Dermis microvascular lymphatic vessel endothelial cell (primary cell): ENCODE measurements at places on chromosomes 4 and X. TPM values are rescaled to one million over a fixed set of nuclear protein-coding genes. Genes with fewer than 3 reads are reported as not detected.

- DNase-seq = peak; percentile 12
Measured at GRCh38 chr4:98652996-98653395, 5.4 kb downstream of the TSPAN5 start.

GRCh38 chrX:53281321-53281822 is at the start of gene IQSEC2:
Gene IQSEC2, minus strand, starts transcription at chrX:53281584.
- DNase-seq = peak; percentile 58

DNA sequence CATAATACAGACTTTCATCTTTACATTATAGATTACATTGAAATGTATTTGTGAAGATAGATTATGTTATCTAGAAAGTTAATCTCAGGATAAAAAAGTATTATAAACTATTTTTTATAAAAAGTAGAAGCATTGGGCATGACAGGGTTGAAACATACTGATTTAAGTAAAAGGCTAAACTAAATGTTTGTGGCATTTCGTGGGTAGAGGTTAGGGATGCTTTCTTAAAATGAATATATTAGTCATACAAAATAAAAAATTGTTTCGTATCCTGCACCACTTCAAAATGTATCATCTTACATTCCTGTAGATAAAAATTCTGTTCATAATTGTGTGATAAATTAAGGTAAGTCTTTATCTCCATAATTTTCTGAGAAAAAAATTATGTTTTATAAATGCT is 603.6 kb downstream of the SPRY1 start:
- DNase-seq = no peak

GRCh38 chrX:153602601-153603000 is 3.7 kb upstream of the CCNQ start:
- no peak for DNase-seq

DNA sequence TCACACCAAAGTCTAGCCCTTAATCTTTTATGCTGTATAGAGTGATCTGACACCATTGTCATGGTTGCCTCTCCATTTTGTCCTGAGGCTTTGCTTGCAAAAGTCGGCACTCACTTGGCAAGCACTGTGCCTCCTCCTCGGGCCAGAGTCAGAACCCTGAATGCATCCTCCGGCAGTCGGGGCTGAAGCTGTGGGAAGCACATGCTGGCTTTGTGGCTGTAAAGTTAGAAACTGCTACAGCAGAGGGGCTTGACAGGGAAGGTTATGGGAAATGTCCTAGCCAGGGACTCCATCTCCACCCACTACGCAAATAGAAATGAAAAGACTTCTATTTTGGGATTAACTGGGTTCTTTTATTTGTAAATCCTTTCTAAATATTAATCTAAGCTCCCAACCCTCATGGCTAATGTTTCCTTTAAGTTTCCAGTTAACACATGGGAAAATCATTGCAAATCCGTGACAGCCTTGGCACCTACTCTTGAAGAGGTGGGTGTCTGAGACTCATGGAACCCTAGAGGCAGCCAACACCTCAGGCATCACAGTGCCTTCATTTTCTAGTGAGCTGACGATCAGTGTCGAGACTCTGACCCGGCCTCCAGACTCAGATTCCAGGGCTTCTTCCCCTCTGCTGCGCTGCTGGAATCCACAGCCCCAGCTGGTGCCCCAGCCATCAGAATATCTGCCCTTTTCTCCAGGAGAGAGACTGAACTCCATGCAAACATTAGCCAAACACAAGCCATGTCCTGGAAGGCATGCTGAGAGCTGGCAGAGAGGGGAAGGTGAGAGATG is 7.9 kb upstream of the CLDN24 start:
- DNase-seq = no peak

EDNRA gene
- 0.38 TPM in 1 of 2 replicates, not detected in the other for total RNA-seq

GRCh38 chr4:184851200-184851541 is 25.4 kb upstream of the ACSL1 start:
- no peak for DNase-seq

DNA sequence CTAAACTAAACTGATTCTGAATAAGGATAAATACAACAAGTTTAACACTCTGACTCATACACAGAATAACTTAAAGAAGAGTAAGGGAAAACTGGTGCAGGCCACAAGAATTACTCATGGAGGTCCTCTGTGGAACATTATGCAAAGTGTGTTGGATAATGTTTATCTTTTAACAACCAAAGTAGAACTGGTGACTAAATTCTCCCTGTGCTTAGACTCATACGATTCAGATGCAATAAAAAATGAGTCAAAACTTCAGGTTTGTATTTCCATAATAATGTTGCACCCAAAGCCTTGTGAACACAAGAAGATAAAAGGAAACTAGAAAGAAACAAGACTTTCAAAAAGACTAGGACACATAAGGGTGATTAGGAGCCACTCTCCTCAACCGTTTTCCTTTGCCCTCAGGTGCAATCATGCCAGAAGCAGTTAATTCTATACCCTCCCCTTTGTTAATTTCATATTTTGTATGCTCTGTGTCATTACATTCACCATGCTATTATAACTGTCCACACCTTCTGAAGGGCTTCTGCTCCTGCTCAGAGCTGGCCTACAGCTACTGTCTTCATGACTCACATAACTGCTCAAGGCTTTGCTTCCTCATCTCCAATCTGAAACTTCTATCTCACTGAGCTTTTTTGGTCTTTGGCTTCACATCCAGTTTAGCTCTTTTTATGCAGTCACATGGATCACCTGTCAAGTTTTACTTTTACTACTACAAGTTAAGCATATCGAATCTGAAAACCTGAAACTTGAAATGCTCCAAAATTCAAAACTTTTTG is 60.2 kb downstream of the KCNIP4 start:
- DNase-seq = no peak

DNA sequence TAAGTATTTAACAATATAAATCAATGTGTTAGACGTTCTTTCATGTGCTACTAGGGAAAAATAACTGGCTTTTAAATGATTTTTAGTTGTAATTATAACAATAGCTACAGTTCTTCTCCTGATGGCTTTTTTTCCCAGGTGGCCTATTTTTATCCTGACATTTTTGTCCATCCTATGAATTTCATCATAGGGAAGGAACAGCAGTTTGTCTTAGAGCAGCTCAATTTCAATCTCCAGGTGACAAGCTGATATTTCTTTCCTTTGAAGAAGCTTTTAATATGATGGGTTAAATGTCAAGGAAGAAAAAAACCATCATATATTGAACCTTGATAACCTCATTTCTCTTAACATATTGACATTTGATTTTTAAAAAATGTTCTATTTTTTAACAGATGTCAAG is 163.0 kb upstream of the AGA start:
- no peak for DNase-seq

IL1RAPL1 gene
- total RNA-seq = under 0.01 TPM in 2 replicates

- no peak for DNase-seq
Measured at GRCh38 chr4:186948361-186949242, 224.9 kb upstream of the FAT1 start.

DNA sequence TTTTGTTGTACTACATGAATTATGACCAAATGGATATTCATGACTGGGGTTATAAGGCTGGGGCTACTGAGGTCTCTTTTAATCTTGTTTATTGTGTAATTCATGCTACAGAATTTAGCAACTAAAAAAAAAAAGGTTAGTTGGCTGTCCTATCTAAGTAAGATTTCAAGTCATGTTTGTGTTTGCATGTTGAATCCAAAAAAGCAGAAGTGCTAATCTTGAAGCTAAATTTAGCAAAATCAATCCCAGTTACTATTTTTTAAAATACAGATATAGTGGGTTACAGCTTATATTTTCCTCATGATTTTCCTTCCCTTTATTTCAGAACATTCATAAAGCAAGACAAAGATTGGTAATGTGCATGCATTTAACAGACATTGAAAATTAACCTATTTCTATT is 19.4 kb downstream of the MTMR1 start:
- DNase-seq = no peak

DNA sequence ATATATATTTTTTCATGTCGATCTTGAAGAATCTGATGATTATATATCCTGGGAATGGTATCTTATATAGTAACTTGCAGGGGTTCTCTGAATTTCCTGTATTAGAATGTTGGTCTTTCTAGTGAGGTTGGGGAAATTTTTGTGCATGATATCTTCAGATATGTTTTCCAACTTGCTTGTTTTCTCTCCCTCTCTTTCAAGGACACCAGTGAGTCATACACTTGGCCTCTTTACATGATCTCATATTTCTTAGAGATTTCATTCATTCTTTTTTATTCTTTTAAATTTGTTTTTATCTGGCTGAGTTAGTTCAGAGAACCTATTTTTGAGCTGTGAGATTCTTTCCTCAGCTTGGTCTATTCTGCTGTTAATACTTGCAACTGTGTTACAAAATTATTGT is 27.2 kb upstream of the C4orf17 start:
- DNase-seq = no peak

GRCh38 chrX:136021903-136022302 is 36.7 kb downstream of the SLC9A6 start:
- DNase-seq = peak; percentile 64

- no peak for DNase-seq
Measured at GRCh38 chr4:182289809-182290208, 46.6 kb downstream of the TENM3 start.

DNA sequence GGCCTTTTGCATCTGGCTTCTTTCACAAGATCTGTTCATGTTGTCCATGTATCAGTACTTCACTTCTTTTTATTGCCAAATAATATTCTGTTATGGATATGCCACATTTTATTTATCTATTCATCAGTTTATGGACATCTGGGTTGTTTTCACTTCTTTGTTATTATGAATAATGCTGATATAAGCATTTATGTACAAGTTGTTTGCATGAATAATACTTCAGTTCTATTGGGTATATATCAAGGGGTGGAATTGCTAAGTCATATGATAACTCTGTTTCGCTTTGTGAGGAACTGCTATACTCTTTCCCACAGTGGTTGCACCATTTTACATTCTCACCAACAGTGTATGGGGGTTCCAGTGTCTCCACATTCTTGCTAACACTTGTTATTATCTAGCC is 190.4 kb downstream of the RBMX2 start:
- DNase-seq = no peak

GRCh38 chrX:96405842-96406241 is 278.8 kb upstream of the DIAPH2 start:
- DNase-seq = no peak

GABRQ gene
- total RNA-seq = not detected in 2 replicates

FTSJ1 gene
- total RNA-seq = 35.4 and 41.7 TPM in 2 replicates

GRCh38 chr4:189436207-189436606 is 504.5 kb upstream of the FRG1 start:
- no peak for DNase-seq

STATH gene
- not detected in 2 replicates for total RNA-seq

CLDN22 gene
- total RNA-seq = not detected in 2 replicates

DNA sequence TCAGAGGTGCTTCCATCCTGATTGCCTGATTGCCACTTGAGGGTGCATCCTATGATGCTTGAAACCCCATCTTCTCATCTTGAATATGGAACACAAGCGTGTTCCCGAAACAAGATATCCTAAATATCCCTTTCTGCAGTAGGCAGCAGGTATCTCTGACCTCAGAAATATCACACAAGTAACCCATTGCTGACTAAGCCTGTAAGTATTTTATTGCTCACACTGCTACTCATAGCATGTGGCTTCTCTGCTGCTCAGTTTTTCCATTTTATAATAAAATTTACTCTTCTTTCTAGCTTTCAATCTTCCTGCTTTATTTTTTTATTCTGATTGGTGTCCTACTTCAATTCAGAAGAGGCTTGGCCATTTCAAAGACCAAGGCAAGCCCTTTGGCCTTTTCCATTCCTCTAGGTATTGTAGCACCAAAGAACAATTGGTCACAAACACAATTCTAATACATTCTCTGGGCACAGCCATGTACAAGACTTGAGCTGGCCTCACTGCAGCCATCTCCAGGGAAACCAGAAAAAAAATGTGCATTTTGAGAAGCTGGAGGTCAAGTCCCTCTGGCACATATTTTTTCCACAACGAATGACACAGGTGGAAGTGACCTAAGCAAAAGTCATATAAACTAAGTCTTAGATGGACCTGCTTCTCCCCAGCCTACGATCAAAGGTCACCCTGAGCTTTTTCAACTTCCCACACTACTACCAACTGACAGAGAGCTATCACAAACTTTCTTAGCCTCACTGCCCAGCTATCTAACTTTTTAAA is 107.0 kb downstream of the OR13H1 start:
- no peak for DNase-seq

CENPVL1 gene
- total RNA-seq = not detected in 2 replicates

DUSP9 gene
- under 0.01 and 0.13 TPM in 2 replicates for total RNA-seq

BTK gene
- under 0.01 TPM in 1 of 2 replicates, not detected in the other for total RNA-seq

- no peak for DNase-seq
Measured at GRCh38 chrX:65971151-65971550, 68.7 kb downstream of the VSIG4 start.

NUDT11 gene
- 0.51 TPM in 2 replicates for total RNA-seq

DNA sequence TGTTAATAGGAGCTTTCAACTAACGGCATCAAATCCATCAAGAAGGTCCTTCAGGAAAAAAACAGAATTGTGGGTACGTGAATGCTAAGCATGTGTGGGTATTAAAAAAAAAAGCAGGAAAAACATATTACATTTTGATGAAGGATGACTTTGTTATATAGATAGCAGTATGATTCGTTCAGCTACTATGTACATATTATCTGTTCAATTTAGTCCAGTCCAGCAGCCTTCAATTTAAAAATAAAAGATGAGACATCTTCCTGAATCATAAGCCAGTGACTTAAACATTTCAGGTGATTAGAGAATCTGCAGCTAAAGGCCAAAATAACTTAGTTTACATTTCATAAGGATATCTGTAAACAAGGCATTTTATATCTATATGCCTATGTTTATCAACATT is 63.4 kb downstream of the LCORL start:
- DNase-seq = no peak

- DNase-seq = peak; percentile 85
Measured at GRCh38 chr4:47485047-47485692, at the start of gene ATP10D. Gene ATP10D, plus strand, starts transcription at chr4:47485275. Its CDS starts 27,266 bp downstream, at chr4:47512541.

GRCh38 chrX:118724365-118724764 is 3.0 kb upstream of the IL13RA1 start:
- DNase-seq = no peak

- no peak for DNase-seq
Measured at GRCh38 chr4:3388471-3389232, 53.1 kb upstream of the HGFAC start.

- no peak for DNase-seq
Measured at GRCh38 chr4:84050015-84050414, 449.1 kb downstream of the NKX6-1 start.

SYTL4 gene
- 16.8 and 43.4 TPM in 2 replicates for total RNA-seq

DNA sequence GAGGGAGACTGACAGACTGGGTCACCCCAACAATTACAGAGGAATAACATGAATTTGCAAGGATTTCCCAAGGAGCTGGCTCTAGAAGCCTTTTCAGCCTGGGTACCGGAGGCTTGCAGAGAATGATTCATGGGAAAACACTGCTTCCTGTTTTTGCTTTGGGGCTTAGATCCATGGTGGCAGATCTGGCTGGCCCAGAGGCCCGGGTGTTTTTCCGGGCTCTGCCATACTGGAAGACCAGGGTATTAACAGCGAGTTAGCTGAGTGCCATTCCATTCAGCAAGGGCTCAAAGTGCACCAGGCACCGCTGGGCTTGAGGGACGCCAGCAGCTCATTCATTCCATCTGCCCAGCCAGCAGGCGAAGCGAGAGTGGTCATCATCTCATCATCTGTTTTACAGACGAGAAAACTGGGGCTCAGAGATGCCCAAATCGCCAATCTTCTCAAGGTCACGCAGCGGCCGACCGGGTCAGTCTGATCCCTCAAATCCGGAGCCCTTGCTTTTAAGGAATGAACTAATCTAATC is 1.3 kb downstream of the WDR1 start:
- peak; percentile 91 for DNase-seq
